ENCODE measurements at places on chromosomes 2 and 18.

DNA sequence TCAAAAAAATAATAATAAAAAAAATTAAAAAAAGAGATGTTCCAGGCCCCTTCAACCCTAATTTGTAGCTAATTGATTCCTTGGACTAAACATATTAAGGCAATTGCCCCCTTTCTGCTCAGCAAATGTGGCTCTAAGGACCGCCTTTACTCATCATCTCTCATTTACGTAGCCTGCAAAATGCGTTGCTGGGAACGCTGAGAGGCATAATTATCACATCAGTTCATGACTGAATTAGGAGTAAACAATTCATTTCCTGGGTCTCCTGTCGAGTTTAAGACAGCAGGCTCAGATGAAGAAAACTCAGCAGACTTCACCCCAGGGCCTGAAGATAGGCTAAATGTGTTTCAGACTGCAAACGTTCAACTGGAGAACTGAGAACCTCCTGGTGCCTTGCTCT is 413.5 kb downstream of the NBAS start:
- no peak for DNase-seq

DNA sequence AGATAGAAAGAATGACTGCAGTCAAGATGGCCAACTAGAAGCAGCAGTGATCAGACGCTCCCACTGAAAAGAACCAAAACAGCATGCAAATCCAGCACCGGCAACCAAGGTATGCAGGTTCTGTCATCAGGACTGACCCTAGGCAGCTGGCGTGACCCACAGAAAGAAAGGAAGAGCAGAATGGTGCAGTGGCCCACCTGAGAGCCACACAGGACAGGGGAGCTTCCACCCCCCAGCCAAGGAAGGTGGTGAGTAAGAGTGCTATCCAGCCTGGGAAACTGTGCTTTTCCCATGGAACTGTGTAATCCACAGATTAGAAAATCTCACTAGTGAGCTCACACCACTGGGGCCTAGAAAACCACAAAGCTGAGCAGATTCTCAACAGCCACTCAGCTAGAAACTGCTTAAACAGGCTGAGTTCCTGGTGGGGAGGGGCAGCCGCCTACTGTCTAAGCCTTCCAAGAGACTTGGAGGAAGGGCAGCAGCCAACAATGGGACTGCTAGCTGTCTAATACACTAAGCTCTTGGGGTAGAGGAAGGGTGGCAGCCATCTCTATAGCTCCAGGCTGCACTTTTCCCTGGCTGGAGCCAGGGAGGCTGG is 127.9 kb downstream of the EVA1A start:
- no peak for DNase-seq

DNA sequence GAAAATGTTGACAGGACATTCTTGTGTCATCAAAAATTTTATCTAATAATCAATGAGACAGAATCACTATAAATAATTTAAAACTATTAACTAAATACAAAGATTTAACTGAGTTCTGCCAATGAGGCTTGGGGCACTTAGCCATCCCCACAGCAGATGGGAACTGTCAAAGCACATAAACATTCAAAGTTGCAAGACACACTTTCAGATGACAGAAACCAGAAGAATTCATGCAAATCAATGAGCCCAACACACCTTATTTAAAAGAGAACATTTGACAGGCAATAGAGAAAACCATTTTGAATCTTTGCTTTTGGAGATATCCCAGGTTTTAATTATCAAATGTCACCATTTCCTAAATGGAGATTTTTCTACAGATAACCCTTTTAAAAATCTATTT is 566.2 kb downstream of the IRS1 start:
- no peak for DNase-seq

- no peak for DNase-seq
Measured at GRCh38 chr2:94880507-94880906, 9.3 kb downstream of the TEKT4 start.

DNA sequence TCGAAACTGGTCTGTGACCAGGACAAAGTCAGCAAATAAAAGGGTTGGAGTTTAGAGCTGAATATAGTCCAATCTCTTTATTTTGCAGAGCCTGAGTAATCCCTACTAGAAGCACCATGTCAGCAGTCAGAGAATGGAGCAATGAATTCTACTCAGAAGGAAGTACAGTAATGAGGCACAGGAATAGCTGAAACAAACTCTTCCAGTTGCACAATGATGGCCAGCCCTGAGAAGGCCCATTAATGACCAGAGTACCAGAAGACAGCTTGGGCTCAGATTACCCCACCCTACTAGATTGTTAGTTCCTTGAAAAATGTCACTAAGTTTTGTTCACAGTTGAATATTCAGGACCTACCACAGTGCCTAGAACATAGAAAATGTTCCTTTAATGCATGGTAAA is 40.3 kb upstream of the SCG2 start:
- DNase-seq, result no peak

- DNase-seq, result no peak
Measured at GRCh38 chr2:71813807-71814470, 333.7 kb downstream of the CYP26B1 start.

GRCh38 chr2:100928235-100928634 is 73.9 kb upstream of the RPL31 start:
- DNase-seq, result no peak

DNA sequence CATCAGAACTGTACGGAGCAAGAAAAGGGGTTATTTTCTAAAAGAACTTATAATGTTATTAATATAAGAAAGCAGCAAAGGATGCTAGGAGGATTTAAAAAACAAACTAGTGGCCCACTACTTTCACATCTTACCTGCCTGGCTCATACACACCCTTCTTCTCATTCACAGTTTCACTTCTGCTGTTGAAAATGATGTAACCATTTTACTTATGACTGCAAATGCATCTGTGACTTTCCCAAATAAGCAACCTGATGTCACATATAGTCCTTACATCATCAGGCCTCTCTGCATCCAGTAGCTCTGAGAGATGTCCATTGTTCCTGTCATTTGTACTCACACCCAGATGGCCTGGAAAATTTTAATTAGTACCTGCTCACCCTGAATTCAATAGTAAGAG is 101.8 kb upstream of the MYO3B start:
- DNase-seq, result no peak

- DNase-seq, result no peak
Measured at GRCh38 chr18:38981389-38981788, 1415.8 kb upstream of the CELF4 start.

Data from GOT3 (cell line).